ENCODE measurements at places on chromosomes 7 and 10.

DNA sequence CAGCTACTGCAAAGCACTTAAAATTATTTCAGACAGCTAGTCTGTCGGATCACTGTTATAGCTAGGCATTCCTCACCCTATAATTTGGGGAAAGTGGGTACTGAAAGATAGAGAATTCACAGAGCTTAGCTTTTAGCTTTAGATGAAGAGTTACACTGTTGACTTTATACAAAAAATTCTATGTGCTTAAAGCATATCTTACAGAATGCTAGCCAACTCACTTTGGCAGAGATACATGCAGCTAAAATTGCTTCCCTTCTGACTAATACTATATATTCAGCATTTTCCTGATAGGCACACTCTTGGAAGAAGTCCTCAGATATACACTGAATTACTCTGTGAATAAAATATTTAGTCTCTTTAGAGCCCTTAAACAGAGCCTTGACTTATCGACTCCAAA lies 353.5 kb upstream of the STEAP1 start:
- no peak for DNase-seq

DNA sequence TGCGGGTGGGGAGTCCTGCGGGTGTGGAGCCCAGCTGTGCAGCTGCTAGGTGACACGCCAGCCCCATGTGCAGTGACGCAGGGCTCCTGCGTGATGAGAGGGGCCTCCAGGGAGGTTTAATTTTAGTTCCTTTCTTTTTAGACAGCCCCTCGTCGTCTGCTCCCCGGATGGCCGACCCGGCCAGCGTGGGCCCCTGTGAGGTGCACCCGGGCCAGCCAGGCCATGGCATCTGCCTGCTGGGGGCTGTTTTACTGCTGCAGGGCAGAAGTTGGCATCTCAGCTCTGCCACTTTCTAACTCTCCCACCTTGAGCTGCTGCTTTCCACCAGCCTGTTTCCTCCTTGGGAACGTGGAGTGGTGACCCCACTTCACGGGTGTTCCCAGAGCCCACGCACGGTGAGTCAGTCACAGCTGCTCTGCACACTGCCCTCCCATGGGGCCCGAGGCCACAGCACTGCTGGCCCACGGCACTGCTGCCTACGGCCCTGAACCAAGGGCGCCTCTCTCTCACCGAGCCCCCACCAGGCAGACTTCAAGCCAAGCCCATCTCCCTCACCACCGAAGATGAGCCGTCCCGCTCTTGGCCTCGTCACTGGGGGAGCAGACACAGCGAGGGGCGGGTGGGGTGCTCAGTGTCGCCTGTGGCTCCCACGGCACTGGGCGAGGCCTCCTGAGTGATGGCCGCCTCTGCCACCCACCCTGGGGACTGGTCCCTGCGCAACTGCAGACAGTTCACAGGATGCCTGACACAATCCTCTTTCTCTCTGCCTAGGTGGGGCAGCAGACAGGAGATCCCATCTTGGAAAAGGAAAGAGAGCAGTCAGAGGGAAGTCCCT lies 21.3 kb downstream of the CYP2W1 start:
- DNase-seq, result no peak

DNA sequence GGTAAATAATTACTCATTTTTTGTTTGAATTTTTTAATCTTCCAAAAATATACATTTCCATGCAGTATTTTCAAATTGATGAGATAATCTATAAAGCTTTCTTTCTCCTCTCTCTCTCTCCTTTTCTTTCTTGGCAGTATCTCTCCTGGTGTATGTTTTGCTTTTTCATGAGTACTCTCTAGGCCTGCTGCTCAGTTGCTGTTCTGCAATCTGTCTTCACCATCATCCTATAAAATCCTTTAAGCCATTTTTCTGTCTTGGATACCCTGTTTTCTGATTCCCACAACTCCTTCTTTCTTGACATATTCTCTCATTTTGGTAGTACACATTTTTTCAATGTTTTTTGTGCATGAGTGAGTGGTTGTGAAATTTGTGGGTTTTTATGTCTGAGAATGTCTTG lies 1558.1 kb upstream of the LRRTM3 start:
- DNase-seq, result no peak

DNA sequence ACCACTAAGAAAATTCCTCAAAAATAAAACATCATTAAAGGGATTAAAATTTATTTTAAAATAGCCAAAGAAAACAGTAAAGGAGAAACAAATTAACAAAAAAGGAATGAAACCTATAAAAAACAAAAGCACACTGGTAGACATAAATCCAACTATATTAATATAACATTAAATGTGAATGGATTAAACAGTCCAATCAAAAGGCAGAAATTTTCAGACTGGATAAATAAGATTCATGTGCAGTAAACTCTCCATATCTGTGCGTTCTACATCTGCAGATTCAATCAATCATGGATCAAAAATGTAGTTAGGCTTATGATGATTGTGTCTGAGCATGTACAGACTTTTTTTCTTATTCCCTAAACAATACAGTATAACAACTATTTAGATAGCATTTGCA lies 42.6 kb downstream of the ZNF518A start:
- no peak for DNase-seq

GRCh38 chr10:3992382-3993178 lies 207.6 kb upstream of the KLF6 start:
- DNase-seq, result no peak

- DNase-seq, result no peak
Observed at GRCh38 chr7:74292757-74293576, 3.8 kb downstream of the CLIP2 start.

DNA sequence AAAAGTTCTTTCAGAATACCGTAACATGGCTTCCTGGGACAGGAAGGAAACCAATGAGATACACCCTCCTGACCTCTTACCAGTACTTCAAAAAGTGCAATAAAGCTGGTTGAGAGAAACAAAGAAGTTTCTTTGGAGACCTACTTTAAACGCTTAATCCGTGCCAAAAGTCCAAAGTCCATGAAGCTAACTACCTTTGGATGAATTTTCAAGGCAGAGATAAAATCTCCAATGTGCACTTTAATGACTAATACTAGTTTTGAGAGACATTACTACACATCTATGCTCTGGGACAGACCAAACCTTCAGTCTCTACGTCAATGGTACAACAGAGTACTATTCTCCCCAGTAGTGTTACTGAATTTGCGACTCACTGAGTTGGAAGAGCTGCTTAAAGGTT lies 46.1 kb downstream of the UBE2H start:
- no peak for DNase-seq

GRCh38 chr10:127736915-127737562 lies at the start of gene FOXI2:
Gene FOXI2 (plus strand): TSS chr10:127737185. CDS start chr10:127737274, 89 bp downstream.
- no peak for DNase-seq

GRCh38 chr7:1665549-1666316 lies 4.3 kb upstream of the ELFN1 start:
- no peak for DNase-seq

GRCh38 chr7:38694326-38694725 lies 63.2 kb upstream of the AMPH start:
- DNase-seq, result no peak

DNA sequence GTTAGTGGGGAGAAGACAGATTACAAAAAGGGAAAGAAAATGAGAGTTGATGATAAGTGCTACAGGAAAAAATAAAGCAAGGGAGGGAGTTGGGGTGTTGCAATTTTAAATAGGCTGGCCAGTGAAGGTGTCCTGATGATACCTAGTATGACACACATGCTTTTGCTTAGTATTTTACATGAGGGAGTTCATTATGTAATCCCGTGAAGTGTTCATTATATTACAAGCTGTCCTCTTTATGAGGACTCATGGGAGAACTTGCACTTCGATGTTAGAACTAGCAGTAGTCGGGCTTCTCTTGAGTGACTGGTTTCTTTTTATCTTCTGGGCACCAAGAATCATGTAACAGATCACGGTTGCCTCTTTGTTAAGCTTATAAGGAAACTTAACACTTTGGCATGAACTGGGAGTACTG lies 102.3 kb upstream of the MTPN start:
- no peak for DNase-seq
